Gastrocnemius medialis (tissue), 4 donors: ENCODE measurements at places on chromosomes 11 and 22. TPM values are rescaled to one million over a fixed set of nuclear protein-coding genes. Genes with fewer than 3 reads are reported as not detected.

DNA sequence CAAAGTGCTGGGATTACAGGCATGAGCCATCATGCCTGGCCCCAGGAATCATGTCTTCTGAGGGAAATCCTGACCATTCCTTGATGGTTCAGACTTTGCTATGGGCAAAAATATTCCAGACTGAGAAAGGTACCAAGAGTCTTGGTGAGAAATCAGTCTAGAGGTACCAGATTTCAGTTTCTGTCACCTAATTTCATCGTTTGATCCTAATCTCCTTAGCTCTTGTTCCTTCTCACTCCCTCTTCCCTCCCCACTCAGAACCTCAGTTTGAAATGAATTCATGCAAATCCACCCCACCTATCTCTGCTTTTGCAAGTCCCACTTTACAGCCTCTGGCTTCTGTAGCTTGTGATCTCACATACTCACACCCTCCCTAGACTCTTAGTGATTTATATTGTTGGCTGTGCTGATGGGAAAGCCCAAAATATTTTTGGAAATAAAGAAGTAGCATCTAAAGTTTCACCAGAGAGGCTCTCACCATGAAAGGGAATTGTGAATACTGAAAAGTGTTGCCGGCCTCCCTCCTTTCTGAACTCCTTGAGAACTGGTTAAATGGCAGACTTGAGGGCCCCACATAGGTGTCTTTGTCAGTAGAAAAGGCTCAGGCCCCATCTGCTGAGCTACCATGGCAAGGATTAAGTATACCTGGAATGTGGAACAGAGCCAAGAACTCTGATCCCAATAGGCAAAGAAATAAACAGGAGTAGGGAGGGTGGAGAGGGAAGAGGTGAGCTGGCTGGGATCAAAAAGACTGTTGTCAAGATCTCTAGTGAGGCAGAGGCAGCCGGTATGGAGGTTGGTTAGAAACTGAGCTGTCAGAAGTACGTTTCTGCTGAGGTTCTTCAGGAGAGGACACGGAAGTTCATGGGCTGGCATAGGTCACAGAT is 190.5 kb upstream of the MTMR2 start:
- DNase-seq: no peak

DNA sequence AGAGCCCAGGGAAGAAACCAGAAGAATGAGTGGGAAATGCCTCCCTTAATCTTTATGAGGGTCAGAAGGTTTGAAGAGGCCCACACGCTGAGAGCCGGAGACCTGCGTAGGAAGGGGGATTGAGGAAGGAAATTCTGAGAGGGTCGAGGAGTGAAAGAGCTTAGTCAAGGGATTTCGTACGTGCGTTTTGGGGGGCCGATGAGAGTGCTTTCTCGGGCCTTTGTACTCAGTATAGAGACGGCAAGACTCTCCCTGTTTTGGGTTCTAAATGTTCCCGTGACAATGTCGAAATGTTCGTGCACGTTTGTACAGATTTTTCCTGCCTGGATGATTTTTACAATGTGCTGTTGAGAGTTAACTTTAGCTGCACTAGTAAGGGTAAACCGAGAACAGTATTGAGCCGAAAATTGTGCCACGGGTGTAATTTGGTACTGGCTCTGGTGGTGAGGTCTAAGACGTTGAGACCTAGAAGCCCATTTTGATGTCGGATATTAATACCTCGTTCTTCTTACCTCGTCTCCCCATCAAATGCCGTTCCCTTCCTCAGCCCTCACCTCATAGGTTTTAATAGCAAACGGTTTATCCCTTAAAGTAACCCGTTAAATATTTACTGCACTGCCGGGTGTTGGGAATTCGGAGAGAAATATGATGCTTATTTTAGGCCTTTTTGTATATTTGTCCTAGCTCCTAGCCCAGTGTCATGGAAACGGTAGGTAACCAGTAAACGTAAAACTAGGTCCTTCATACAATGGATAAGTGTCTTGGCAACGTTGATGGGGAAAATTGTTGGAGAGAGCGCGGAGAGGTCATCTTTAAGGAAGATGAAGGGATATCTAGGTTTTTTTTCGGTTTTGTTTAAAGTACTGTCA is 734 bp downstream of the C11orf58 start:
- no peak for DNase-seq

Gene NKAPD1
- 10.5 TPM for total RNA-seq

Gene OTOG
- total RNA-seq: not detected

Gene PATE2
- not detected for total RNA-seq

GRCh38 chr11:79400206-79400605 is 40.6 kb downstream of the TENM4 start:
- no peak for DNase-seq

- peak; percentile 66 for DNase-seq
Measured at GRCh38 chr11:47917599-47918369, 62.6 kb upstream of the PTPRJ start.

DNA sequence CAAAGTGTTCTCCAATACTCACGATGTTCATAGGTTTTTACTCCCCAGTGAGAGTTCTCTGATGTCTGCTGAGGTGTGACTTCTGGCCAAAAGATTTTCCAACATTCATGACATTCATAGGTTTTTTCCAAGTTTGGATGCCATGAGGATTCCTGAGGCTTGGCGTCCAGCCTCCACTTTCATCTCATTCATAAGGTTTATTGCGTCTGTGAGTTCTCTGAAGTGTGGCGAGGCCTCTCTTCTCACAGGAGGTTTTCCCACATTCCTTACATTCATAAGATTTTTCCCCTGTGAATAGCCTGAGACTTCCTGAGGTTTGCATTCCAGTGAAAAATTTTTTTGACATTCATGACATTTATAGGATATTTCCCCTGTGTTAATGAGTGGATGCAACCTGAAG is 1014.1 kb downstream of the LRRC4C start:
- no peak for DNase-seq

Gene OR6Q1
- total RNA-seq: not detected

- DNase-seq: no peak
Measured at GRCh38 chr11:82826526-82826925, 73.7 kb downstream of the PRCP start.

DNA sequence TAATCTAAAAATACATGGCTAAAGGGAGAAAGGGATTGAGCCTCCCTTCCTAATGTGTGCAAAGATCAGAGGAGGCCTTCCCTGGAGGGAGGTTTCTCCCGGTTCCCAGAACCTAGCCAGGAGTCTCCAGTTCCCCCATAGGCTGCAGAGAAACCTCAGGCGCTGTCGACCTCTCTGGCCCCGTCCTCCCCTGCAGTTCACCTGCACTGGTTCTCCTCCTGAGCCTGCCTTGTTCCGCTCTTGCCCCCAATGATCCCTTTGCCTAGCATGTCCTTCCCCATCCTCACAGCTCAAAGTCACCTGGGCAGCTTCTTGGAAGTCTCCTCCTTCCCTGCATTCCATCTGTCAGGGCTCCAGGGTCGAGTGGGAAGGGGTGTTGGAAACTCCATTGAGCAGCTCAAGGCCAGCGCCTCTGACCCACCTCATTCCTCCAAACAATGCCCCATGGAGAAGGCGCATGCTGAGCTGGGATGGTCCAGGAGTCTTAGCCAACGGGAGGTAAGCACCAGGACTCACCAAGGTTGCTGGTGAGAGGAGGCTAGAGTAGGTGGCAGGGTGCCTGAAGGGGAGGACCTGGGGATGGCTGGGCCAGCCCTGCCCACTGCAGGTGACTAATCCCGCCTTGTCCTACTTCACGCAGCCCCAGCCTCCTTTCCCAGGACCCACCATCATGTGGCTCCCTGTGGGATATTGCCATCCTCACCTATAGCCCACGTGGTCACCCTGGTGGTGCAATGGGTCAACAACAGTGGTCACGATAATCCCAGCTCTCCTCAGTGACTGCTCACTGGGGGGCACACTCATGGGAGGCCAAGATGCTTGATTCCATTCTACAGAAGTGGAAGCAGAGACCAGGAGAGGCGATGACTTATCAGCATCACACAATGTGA is 15.4 kb downstream of the RSPH14 start:
- DNase-seq: no peak

Gene ARHGAP42
- total RNA-seq: 6.7 TPM

DNA sequence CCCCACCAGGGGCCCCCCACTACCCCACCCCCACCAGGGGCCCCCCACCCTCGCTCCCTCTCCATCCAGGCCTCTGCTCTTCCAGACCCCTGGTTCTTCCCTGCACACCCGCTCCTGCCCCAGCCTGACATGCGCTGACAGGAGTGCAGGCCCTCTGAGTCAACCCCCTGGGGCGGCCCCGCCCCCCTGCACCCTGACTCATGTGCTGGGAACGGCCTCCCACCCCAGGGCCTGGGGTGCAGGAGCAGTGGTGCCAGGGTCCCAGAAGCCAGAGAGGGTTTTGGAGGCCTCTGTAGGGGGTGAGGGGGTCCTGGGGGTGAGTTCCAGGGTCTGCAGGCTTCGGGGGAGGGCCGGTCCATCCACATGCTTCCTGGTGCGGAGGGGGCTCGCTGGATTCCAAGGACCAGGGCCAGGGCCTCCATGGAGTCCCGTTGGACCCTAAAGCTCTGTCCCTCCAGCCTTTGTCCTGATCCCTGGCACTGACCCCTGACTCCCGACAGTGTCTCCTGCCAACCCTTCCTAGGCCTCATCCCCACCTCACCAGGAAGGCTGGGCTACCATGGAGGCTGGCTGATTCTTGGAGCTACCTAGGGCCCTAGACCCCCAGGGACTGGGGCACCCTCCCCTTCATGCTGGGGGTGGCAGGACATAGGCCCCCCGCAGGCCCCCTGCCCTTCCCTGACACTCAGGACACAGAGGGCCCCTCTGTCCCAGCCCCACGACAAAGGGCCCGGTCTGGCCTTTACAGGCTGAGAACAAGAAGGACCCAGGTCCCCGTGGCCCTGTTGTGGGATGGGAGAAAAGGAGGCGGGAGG is 583 bp upstream of the PKP3 start:
- no peak for DNase-seq

- DNase-seq: no peak
Measured at GRCh38 chr11:74418509-74418895, 20.3 kb upstream of the PGM2L1 start.

Gene GLB1L2
- total RNA-seq: 2.9 TPM

Gene PRR33
- 2.3 TPM for total RNA-seq

Gene FIBIN
- 10.7 TPM for total RNA-seq

Gene VWCE
- 0.31 TPM for total RNA-seq

Gene CNTF
- total RNA-seq: 4.0 TPM

DNA sequence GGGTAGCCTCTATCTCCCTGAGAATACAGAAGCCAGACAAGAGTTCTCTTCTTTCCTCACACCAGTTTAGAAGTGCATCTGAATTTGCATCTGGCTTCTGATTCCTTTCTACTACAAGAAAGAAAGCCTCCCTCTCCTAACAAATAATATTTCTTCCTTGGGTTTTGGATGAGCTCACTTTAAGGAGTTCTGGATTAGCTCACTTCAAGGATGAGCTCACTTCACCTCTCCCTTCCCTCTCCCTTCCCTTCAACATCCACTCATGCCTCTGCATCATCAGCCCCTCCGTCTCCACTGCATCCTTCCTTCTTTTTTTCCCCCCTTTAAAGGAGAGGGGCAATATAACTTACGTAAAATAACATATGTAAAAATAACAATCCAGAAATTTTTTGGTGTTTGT is 1.6 kb upstream of the MTNR1B start:
- no peak for DNase-seq

Gene SPTBN2
- 1.5 TPM for total RNA-seq

DNA sequence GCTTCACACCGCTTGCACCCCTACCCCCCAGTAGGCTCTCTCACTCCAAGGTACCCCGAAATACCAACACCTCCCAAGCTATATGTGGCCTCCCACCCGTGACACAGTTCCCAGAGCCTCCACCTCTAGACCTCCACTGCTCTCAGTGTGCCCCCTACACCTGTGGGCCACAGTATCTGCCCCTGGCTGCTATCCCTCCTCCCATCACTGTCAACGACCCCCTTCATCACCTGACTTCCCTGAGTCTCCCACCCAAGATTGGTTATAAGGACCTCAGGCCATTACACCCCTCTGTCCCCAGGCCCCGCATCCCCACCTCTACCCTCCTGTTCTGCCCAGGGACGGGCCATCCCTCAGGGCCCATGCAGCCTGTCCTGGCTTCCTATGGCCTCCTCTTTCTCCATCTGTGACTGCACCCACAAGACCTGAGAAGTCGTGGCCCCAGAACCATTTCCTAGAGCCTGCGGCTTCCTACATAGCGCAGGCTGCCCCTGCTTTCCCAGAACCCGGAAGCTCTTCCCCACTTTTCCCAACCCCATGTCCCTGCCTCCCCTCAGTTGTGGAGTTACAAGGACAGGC is 734 bp downstream of the ACR start:
- DNase-seq: peak; percentile 6

GRCh38 chr11:128476729-128477128 is 110.6 kb downstream of the ETS1 start:
- DNase-seq: no peak

Gene A4GALT
- total RNA-seq: 11.4 TPM

GRCh38 chr22:32608494-32608893 is 133.9 kb downstream of the FBXO7 start:
- DNase-seq: no peak

Gene NF2
- total RNA-seq: 66.3 TPM

- DNase-seq: no peak
Measured at GRCh38 chr11:47332791-47333525, 19.5 kb downstream of the MYBPC3 start.

DNA sequence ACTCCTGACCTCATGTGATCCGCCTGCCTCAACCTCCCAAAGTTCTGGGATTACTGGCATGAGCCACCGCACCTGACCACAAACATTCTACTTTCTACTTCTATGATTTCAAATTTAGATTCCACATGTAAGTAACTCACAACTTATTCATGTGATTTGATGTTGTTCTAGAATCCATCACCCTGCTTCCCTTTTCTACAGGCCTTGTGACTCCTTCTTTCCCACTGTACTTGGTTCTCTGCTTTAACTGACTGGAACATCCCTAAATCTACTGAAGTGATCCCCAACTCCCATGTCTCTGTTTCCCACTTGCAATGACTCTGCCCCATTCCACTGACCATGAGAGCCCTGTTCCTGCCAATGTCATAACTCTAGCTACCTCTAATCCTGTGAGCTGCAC is 25.7 kb upstream of the MRPL17 start:
- no peak for DNase-seq

Gene YAP1
- total RNA-seq: 41.9 TPM

- DNase-seq: no peak
Measured at GRCh38 chr11:8020244-8020597, 33.1 kb downstream of the EIF3F start.

GRCh38 chr22:30829901-30830550 is 135.4 kb downstream of the OSBP2 start:
- DNase-seq: no peak

- no peak for DNase-seq
Measured at GRCh38 chr11:7692426-7692825, 13.9 kb downstream of the OVCH2 start.

Gene YPEL4
- total RNA-seq: 0.42 TPM

Gene BLID
- 0.66 TPM for total RNA-seq

Gene FAM111B
- total RNA-seq: not detected

Gene GLYAT
- total RNA-seq: not detected

Gene OR4C13
- total RNA-seq: not detected
